NCI-H510A treated with DMSO at 0.1 percent for 48 hours (cell line): ENCODE measurements at places on chromosomes 2 and 18.

DNA sequence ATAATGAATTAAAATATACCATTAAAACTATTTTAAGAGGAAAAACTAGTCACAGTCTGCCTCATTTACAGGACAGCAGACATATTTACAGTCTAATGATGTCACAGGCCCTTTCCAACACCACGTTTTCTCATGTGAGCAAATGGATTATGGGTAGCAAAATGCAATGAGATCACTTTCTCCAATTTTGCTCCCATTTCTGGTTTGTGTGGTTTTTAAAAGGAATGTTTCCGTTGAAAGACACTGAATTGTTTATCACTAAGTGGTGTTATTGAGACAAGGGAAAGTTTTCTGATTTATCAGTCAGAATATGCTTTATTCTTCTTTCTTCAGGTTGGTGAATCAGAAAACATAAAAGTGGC is 11.4 kb upstream of the NR4A2 start:
- no peak for DNase-seq

DNA sequence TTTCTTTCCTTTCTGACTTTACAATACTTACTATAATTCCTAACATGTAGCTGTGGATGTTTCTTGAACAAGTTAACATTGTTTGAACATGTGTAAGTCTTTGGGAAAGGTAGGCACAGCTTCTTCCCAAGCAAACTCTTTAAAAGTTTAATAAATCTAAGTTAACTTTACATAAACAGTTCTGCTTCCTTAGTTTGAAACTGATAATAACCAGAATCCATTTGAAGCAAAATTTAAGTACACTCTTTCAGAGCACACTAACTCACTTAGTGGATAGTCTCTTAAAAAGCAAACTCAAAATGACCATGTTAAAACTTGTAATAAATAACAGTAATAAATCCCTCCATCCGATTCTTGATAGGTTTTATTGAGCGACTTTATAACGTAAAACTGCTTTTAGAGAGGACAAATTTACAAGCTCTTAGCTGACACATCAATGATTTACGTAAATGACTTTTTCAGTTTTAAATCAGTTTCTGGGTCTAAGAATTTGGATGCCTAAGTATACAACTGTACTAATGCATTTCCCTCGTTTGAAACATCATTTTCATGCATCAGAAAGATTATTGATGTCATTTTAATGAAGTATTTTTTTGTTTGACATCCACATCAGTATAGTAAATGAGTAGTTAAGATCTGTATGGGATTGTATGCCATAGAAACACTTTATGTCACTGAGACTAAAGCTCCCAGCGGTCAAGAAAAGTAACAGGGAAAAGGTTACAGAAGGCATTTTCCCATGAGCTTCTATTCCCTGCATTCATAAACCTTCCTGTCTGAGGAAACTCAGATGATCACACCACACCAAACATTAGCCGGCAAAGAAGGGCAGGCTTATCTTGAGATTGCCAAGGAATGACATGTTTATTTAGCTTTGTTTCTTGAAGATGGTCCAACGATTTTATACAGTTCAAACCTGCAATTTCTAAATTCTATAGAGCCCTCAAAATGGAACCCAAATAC is 67.5 kb downstream of the PDE1A start:
- DNase-seq: no peak

DNA sequence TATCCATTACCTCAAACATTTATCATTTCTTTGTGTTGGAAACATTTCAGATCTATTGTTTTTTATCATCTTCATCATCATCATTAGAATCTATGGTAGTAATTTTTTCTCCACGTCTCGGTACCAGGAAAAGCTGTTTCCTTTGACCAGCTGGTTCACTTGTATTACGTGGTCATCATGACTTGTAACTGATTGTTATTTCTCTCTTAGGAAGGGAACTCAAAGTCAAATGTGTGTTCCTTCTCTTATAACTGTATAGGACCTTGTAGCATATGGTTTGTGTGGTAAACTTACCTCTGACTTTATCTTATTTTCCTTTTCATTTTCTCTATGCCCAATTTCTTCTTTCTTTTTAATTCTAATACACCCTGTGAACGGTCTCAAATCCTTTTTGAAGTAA is 16.5 kb downstream of the NCOA1 start:
- DNase-seq: no peak

DNA sequence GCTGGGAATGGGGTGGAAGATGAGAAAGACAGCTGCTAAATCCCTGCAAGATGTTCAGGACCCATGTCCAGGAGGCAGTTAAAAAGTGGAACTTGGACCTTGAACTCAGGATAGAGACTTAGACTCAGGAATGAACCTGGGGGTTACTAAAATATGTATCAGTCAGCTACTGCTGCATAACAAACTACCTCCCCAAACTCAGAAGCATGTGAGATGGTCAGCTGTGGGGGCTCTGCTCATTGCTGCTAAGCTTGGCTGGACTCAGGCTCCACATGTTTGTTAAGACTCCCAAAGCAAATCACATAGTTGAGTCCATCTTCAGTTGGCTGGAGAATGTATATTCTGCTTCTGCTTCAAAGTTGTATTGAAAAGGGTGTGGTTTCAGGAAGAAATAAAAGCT is 61.4 kb upstream of the COPS8 start:
- DNase-seq: no peak

DNA sequence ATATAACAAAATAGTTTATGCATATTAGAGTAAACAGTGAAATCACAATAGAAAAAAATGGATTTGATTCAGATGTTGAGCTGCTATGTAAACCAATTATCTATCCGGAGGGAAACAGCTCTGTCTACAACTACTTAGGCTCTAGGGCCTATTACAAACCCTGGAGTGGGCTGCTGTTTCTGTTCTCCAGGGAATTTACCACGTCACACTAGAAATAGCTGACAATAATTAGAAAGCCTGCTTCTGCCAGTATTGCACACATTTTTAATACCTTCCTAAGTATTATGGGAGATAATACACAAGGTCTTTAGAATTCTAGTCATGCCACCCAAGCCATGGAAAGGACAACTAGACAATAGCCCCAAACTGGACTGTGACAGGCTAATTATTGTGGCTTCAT is 411.1 kb downstream of the FIGN start:
- DNase-seq: no peak

DNA sequence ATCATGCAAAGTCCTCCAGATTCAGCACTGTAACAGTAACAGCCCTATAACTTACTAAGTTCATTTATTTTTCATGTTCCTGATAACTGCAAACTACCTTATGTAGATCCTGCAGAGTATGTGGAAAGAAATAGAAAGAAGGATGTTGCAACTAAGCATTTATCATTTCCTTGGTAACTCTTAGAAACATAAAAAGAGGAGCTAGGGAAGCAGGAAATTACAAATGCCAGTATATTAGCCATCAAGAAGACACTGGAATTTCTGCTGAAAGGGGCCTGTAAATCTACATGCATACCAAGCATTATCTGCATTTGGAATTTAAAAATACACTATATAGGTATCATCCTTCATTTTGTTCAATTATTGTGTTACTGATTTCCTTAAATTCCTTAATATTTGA is 66.8 kb downstream of the PDE11A start:
- no peak for DNase-seq

DNA sequence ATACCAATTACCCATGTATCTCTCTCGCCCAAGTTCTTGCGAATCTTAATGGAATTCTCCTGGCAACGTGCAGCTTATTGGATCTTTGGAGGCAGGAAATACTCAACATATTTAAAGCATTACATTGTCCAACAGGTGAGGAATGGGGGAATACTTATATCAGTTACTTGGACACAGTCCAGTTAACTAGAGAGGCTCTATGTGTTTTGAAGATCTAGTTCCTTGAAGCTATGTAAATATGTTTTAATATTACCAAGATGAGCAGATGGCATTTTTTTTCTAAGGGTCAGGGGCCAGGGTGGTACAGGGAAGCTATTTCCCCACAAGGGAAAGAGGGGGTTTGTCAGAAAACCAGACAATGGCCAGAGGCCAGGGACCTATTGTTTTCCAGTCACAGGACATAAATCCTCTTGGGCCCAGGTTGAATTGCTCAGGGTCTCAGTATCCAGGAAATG is 26.8 kb upstream of the MC5R start:
- DNase-seq: no peak

DNA sequence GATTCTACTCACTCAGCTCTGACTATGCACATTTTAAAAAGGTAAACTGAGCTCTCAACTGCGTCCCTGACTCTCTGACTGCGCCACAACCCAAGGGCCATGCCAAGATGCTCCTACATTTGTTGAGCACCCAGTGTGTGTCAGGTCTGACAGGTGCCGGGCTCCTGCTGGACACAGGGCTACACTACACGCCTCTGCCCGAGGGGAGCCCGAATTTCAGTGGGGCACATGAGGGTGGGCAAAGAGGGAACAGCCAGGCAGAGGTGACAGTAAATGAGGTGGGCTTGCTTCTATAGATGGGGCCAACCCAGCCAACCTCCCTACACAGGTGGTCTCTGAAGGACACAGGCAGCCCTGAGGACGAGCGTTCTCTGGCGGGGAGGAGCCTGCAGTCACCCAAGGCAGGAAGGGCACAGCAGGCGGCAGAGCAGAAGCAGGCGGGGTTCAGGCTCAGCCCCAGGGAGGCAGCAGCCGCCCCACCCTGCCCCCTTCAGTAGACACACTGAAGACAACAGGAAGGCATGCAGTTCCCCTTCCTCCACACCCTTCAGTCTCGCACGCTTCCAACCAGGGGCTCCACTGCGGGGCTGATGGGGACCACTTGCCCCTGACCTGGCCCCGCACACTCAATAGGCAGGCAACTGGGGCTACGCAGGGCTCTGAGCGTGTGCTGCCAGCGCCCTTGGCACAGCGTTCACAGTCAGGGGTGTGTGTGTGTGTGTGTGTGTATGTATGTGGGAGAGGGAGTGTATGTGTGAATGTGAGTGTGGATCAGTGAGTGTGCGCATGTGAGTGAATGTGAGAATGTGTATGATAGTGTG is 98.4 kb downstream of the UXS1 start:
- no peak for DNase-seq

- DNase-seq: no peak
Observed at GRCh38 chr18:12751891-12752290, 49.0 kb downstream of the PSMG2 start.

DNA sequence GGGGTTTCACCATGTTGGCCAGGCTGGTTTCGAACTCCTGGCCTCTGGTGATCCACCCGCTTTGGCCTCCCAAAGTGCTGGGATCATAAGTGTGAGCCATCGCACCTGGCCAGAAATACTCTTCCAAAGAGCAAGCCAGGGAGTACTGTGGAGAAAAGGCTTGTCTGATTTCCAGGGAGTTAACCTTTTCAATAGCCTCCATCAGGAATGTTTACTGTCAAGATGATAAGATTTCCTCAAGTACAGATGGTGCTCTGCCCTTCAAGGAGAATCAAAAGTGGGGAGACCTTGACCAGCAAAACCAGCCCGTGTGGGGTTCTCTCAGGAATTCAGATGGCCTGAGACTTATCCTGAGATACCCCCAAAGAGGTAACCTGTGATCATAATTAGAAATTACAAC is 237.2 kb downstream of the PRKCE start:
- no peak for DNase-seq

GRCh38 chr2:54464341-54464740 is 8.2 kb downstream of the SPTBN1 start:
- DNase-seq: no peak

- no peak for DNase-seq
Observed at GRCh38 chr2:641872-642815, 35.1 kb downstream of the TMEM18 start.

- DNase-seq: no peak
Observed at GRCh38 chr2:217404236-217404760, 544.4 kb upstream of the TNP1 start.

GRCh38 chr2:21519412-21519811 is 395.6 kb downstream of the TDRD15 start:
- DNase-seq: no peak

DNA sequence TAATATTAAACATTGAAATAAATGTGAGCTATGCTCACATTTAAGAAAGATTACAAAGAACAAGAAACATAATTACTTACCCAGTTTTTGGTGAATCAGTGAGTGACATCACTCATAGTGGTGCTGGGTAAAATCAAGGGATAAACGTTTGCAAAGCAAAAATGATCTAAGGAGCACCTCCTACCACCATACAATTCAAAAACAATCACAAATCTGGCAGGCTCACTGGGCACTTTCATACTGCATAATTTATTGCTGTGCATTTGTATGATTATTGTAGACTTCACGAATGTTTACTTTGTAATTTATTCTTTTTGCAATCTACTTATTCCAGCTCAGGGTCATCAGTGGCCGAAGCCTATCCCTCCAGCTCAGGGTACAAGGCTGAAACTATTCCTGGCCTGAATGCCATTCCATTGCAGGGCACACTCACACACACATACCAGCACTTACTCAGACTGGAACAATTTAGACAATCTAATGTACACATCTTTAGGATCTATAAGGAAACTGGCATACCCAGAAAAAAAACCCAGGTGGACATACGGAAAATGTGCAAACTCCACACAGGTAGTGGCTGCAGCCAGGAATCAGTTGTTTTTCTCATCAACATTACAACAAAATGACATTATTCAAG is 34.4 kb downstream of the AFTPH start:
- no peak for DNase-seq

DNA sequence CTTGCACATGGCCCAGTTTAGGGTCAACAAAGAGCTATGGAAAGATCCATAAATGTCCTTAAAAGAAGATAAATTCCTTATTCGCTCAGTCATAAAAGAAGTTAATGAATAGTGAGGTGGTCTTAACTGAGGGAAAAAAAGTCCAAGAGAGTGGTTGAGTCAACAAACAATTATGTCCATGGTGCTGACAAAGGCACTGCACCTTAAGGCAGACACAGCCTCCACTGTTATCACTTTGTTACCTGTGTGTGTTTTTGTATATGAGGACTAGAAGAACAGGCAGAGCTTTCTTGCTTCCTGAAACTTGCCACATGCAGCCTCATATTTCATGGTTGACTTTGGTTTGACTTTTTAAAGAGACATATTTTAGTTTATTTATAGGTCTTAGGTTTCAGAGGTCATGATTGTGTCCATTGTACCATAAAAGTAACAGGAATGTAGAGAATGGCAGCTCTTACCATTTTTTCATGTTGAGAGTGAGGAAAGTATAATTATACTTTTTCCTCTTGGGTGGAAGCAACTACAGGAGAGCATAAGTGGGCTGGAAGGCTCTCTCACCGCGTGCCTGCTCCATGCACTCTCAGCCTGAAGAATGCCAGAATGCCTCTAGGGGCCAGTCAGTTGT is 93.6 kb downstream of the XRCC5 start:
- no peak for DNase-seq

- no peak for DNase-seq
Observed at GRCh38 chr2:152508446-152508845, 173.5 kb downstream of the FMNL2 start.

GRCh38 chr2:236856848-236857235 is 228.8 kb upstream of the COPS8 start:
- DNase-seq: no peak

DNA sequence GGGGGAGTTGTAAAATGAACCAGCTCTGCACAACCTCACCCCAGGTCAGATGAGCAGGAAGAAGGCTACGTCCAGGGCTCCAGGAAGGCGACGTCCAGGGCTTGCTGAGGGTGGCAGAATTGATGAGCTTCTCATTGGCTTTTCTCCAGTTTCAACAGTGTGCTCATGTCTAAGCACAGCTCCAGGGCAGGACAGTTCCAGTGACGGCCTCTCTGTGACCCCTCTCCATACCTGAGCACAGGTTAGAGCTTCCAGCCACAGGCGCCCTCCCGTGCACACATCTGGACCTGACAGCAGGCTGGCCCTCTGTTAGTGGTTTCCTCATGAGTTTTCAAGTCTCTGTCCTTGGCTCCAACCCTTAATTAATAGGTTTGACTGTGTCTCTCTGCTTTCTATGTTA is 327.6 kb downstream of the ZNF516 start:
- DNase-seq: no peak
